ENCODE measurements at places on chromosomes 5 and 9. TPM values are rescaled to one million over a fixed set of nuclear protein-coding genes. Genes with fewer than 3 reads are reported as not detected.

DNA sequence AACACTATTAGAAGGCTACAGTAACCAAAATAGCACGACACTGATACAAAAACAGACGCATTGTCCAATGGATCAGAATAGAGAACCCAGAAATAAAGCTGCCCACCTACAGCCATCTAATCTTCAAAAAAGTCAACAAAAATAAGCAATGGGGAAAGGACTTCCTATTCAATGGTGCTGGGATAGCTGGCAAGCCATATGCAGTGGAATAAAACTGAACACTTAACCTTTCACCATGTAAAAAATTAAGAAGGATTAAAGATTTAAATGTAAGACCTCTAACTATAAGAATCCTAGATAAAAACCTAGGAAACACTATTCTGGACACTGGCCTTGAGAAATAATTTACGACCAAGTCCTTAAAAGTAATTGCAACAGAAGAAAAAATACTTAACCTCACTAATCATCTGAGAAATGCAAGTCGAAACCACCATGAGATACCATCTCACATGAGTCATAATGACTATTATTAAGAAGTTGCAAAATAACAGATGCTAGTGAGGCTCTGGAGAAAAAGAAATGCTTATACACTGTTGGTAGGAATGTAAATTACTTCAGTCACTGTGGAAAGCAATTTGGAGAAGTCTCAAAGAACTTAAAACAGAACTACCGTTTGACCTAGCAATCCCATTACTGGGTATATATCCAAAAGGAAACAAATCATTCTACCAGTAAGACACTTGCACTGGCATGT is 203.3 kb upstream of the CDH9 start:
- no peak for DNase-seq

- no peak for DNase-seq
Measured at GRCh38 chr9:89461265-89461664, 36.6 kb downstream of the SEMA4D start.

DNA sequence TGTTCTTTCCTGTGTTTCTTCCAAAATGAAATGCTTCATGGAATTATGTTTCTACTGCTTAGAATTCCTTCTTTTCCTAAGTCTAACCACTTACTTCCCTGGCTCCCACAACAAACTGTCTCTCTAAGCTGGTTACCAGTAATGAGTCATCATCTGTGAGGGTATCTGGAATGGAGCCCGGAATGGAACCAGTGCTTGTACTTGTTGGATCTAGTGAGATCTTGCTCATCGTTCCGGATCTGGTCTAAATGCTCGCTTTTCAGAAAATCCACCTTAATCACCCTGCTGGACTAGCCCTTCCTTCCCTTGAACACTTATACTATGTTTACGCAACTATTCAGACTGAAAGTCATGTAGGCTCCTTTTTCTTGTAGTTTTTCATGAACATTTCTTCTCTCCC is 184.8 kb downstream of the PBX3 start:
- peak; percentile 88 for DNase-seq

GRCh38 chr5:1541702-1542400 is 18.1 kb upstream of the LPCAT1 start:
- no peak for DNase-seq

DNA sequence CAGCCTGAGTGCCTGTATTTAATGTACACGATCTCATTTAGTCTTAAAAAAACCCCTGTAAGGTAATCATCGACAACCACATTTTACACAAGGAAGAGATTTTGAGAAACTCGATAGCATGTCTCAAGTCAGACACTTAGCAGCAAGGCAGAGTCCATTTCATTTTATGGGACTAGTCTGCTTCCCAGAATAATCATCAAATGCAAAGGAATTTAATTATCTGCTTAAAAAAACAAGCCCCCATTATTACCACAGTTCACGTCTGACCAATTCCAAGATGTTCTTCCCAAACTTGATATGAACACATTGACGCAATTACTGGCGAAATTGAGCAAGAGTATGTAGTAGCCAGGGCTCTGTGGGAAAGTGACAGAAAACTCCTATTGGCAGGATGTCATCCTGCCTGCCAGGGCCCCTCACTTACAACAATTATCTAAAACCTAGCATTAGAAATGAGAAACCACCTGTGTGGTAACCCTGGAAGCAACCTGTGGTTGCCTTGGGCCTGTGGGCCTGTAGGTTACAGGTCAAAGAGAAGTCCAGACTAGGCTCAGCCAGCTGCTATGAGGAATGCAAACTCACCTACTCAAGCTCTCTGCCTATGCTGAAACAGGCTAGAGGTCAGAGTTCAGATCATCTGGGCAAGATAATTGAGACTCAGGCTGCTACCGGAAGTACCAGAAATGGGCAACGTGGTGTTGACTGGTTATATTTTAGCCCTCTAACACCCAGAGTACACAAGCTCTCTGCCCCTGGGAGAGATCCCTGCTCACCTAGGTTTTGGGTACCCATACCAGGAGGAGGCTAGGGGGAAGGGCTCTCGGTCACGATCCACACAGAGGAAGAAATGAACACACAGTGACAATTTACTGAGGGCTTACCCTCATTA is 1.6 kb downstream of the B4GALT1 start:
- no peak for DNase-seq

DNA sequence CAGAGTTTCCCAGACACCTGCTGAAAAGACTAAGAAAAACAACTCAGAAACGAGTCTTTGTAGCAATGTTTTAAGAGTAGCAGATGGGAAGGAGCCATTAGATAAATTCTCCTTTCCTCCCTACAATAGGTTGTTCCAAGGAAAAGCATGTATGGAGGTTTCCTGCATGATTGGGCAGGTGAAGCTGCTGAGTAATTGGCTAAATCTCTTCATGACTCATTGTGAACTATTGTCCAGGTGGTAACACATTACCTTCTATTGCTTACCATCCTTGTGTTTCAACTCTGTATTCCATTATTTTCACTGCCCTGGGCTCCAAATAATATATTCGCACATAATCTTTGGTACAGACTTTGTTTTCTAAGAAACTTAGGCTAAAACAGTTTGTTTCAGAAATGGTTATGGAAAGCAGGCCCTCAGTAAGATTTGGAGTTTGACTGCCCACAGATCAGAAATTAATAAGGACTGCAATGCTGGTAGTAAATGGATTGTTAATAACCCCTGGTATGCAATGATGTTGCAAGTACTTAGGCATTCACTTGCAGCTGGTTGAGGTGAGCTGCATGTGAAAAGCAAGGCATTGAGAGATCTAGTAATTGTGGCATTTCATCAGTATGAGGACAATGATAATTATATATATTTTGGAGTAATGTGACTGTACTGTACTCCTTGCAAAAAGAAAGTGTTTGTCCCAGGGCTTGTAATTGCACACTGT is 281.4 kb upstream of the VLDLR start:
- no peak for DNase-seq

DNA sequence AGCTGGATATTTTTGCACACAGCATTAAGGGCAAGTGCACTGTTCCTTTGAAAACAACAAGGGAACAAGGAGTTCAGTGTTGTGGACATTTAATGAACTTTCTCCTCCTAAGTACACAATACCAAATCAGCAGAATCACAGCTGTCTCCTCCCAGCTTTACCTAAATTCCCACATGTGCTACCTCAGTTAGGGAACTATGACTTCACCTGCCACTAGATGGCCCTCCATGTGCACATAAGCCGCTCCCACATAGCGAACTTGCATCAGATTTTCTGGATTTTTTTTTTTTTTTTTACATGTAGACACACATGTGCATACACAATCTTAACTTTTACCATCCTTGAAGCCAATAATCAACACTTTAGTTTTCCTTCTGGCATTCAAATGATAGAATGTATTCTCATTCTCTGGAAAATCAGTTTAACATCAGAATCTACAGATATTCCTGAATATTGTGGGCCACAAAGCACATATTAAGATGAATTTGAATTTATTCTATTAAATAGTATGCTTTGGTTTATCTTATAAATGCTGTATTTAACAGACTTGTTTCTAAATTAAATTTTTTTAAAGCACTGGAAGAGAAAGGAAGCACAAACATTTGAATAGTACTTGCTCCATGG is 123.6 kb downstream of the PALM2AKAP2 start:
- DNase-seq = no peak

GRCh38 chr5:91638010-91638409 is 254.9 kb upstream of the ARRDC3 start:
- DNase-seq = no peak

GRCh38 chr9:108852079-108852478 is 3.7 kb downstream of the ACTL7B start:
- DNase-seq = no peak

DNA sequence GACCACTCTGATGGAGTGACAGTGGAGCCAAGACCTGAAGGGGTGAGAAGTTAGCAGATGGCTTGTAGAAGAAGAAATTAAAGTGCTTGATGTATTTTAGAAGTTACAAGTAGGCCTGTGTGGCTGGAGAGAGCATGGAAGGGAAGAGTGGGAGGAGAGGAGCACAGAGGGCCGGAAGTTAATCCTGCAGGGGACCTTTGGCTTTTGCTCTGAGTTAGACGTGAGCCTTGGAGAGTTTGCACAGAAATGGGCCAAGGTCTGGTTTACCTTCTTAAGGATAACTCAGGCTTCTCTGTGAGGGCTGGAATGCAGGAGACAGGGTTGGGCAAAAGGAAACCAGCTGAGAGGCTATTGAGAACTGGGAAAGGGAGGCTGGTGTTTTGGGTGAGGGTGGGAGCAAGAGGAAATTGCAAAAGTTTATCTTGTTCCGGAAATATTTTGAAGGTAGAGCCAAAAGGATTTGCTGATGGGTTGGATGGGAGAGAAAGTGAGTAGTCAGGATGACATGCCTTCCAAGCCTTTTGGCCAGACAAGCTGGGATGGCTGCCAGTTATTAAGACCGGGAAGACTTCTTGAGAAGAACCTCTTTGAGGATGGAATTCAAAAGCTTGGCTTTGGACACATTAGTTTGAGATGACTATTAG is 17.5 kb upstream of the F2RL1 start:
- no peak for DNase-seq

- no peak for DNase-seq
Measured at GRCh38 chr5:148978370-148979082, 84.3 kb downstream of the SH3TC2 start.

GRCh38 chr5:92378966-92379611 is 996.0 kb upstream of the ARRDC3 start:
- DNase-seq = no peak

Gene GPRIN1
- 6.0 TPM for total RNA-seq

Gene TRPM3
- total RNA-seq = 2.9 TPM

Gene PCDHGA1
- 0.20 TPM for total RNA-seq

Gene PCDHA5
- total RNA-seq = 0.07 TPM

Gene INSL6
- not detected for total RNA-seq

Gene CDHR2
- total RNA-seq = not detected

Gene REEP2
- total RNA-seq = 4.2 TPM

Measured in pulmonary artery endothelial cell (primary cell).